Glutamatergic neuron (in vitro differentiated cells): ENCODE measurements at places on chromosomes 4 and X. TPM values are rescaled to one million over a fixed set of nuclear protein-coding genes. Genes with fewer than 3 reads are reported as not detected.

- no peak overlapping the region for H3K4me3 ChIP-seq
- no peaks in the 10 kb centered on the region for H3K36me3 ChIP-seq
- no peak overlapping the region for H3K27ac ChIP-seq
- no peak for DNase-seq
- peaks cover 3% of the 10 kb centered on the region for H3K4me1 ChIP-seq
- H3K27me3 ChIP-seq = peaks cover 4% of the 10 kb centered on the region
Observed at GRCh38 chr4:93182722-93183121, 645.8 kb upstream of the ATOH1 start.

GRCh38 chrX:46713672-46714490 is 45.0 kb downstream of the SLC9A7 start:
- H3K27me3 ChIP-seq = no peaks in the 10 kb centered on the region
- DNase-seq = no peak
- H3K4me1 ChIP-seq = peaks cover 10% of the 10 kb centered on the region
- H3K36me3 ChIP-seq = no peaks in the 10 kb centered on the region

F8A3 gene
- not detected for total RNA-seq

CDKL5 gene
- total RNA-seq = 53.5 TPM

CXorf65 gene
- not detected for total RNA-seq

GLRB gene
- total RNA-seq = 2.0 TPM

CD38 gene
- 0.37 TPM for total RNA-seq

ARX gene
- 0.98 TPM for total RNA-seq
